ENCODE measurements at places on chromosomes 11 and 22. TPM values are rescaled to one million over a fixed set of nuclear protein-coding genes. Genes with fewer than 3 reads are reported as not detected.

Gene SORL1
- total RNA-seq = 110 TPM

Gene RASSF7
- 22.3 TPM for total RNA-seq

Gene ABCG4
- 0.48 TPM for total RNA-seq

Gene OR5A2
- total RNA-seq = not detected

Gene XKR3
- not detected for total RNA-seq

Gene SLC5A4
- not detected for total RNA-seq

Gene CALCA
- total RNA-seq = not detected

Gene SMCO4
- 51.3 TPM for total RNA-seq

Gene JAML
- total RNA-seq = 73.7 TPM

Gene PKP3
- total RNA-seq = not detected
